ENCODE measurements at places on chromosomes 1 and 21.

DNA sequence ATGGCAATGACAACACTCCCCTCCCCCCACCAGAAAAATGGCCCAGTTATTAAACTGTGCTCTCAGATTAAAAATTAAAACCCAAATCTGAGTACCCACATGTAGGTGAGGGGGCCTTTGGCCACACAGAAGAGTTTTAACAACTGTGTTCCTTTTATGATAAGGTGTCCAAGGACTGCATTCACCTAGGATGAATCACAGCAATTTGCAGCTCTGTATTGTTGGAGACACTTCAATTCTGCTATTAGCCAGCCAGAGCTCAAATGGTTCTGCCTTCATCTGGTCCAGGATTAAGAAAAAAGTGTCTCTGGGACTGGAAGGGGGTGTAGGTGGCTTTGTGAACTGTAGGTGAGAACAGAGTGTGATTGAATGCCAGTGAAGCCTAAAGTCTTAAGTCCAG lies 43.3 kb upstream of the DIRAS3 start:
- DNase-seq, result no peak

DNA sequence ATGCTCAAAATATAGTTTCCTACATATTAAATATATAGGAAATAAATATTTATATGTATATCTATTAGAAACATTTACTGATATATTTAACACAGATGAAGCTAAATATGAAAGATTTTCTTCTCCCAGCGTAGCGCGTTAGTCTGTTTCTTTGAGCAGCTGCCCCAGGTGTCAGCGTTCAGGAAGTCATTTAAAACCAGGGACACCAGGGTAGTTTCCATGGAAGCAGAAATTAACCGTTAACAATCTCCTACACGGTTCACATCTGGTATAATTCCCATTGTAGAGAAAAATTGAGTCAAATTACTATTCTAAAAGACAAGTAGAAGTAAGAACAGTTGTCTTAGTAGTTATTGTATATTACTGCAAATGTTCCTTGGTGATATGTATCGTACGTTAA lies 1443.7 kb downstream of the MRPL39 start:
- DNase-seq, result peak; percentile 52

- DNase-seq, result no peak
These were observed 27.8 kb downstream of the AVPR1B start for GRCh38 chr1:206089341-206089740.

DNA sequence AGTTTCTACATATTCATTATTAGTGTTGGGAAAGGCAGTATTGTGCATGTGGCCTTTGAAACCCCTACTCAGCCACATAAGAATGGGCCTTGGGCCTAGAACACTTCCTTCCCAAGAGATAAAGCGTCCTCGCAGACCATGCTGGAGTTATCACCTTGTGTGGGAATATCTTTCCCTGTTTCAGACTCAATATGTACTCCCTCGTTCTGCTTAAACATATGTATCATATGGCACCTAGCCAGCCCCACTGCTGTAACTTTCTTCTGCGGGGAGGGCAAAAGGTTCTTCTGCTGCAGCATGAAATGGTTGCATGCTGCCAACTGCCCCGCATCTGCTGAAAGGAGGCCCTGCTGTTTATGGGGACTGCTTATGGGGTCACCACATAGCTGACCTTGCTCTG lies 92.0 kb downstream of the CRB1 start:
- DNase-seq, result no peak

DNA sequence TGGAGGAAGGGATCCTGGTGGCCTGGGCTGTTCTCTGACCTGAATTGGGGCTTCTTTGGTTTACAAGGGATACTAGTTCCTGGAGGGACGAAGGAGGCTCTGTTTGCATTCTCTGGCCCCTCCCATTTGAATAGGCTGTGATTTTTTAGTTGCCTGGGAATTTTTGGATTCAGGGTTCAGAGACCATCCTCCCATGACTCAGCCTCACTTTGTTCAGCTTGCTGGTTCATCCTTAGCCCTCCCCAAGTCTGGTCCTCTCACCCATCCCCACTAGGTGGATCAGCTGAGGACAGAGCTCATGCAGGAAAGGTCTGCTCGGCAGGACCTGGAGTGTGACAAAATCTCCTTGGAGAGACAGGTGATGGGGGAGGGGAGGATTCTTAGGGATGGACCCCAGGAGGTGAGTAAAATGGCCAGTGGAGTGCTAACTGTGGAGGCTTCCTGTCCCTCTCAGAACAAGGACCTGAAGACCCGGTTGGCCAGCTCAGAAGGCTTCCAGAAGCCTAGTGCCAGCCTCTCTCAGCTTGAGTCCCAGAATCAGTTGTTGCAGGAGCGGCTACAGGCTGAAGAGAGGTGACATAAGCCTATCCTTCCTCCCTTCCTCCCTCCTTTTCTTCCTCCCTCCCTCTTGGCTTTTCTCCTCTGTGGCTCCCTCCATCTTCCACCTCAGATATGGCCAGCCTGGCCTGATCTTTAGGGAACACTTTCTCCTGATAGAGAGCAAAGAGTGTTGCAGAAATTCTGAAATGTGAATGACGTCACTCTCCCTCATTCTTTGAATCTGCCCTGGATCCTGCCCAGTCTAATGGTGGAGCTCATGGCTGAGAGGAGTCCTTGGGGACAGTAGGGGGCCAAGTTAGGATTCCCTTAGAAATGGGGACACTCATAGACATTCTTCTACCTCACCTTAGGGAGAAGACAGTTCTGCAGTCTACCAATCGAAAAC lies 4.5 kb upstream of the TUFT1 start:
- DNase-seq, result no peak

- no peak for DNase-seq
These were observed 55.4 kb downstream of the ARHGEF10L start for GRCh38 chr1:17594690-17595601.

- no peak for DNase-seq
These were observed 39.3 kb upstream of the TSPEAR start for GRCh38 chr21:44750675-44751025.

- no peak for DNase-seq
These were observed 3.1 kb downstream of the SLC41A1 start for GRCh38 chr1:205809942-205810345.

GRCh38 chr1:235885655-235886262 lies 19.1 kb upstream of the LYST start:
- DNase-seq, result no peak

DNA sequence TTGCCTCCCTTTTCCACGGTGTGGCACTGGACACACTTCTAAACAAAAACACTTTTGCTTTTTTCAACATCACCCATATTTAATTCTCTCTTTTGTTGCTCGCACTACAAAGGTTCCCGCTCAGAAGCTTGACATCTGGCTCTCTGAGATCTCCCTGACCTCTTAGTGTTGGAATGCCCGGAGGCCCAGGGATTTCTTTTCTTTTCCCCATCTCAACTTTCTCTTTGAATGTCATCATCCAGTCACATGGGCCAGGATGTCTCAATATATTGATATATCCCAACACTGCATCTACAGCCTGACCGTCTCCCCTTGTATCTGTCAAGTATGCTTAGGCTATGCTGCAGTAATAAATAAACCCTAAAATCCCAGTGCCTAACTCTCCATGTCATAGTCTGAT lies 54.3 kb upstream of the DESI2 start:
- no peak for DNase-seq

DNA sequence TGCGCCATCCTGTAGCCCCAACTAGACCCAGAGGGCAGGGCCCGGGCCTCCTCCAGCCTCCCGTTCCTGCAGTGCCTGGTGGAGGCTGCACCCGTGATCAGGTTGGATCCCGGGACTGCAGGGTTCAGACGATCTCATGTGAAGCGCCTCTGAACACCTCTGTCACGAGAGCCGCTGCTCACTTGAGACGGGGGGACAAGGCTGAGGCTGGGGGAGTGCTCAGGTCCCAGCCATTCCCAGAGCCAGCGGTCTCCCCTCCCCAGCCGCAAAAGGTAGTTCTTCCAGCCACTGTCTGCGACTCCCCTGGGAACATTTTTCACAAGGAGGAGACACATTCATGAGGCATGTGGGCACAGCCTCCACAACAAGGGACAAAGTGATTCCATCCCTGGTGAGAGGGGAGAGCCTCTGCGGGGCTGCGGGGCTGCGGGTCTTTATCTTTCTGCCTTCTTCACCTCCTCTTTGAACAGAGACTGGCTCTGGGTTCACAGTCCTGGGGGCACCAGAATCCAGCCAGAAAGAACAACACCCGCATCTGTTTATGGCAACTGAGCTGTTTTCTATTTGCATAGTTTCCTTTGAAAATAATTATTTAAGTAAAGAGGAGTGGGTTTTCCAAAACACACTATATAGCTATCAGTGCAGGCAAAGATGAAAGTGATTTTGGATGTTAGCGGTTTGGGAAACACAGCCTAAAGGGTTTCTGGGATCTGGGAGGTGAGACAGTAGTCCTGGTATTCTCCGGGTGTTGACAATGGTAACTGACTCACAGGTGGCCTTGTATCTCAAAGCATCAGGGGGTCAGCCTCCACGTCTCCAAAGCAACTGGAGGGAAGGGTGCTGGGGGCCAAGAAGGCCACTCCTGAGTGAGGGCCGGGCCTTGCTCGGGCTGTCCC lies 13.0 kb upstream of the LDLRAP1 start:
- DNase-seq, result no peak

DNA sequence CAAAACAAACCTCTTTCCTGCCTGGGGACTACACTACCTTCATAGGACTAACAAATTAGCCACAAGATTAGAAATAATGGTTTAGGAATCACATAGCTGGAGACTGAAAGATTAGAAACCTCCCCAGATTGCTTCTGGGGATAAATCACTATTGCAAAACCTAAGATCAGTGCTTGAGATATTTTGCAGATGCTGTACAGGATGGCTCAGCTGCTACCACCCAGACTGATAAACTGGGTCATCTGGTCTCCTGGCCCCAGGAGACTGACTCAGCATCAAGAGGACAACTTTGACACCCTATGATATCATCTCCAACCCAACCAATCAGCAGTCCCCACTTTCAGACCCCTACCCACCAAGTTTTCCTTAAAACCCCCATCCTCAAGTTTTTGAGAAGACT lies 137.0 kb downstream of the LRRC53 start:
- no peak for DNase-seq

- DNase-seq, result no peak
These were observed 45.5 kb downstream of the PRDM15 start for GRCh38 chr21:41833497-41834115.

GRCh38 chr1:145983206-145983675 lies 13.1 kb downstream of the TXNIP start:
- no peak for DNase-seq

DNA sequence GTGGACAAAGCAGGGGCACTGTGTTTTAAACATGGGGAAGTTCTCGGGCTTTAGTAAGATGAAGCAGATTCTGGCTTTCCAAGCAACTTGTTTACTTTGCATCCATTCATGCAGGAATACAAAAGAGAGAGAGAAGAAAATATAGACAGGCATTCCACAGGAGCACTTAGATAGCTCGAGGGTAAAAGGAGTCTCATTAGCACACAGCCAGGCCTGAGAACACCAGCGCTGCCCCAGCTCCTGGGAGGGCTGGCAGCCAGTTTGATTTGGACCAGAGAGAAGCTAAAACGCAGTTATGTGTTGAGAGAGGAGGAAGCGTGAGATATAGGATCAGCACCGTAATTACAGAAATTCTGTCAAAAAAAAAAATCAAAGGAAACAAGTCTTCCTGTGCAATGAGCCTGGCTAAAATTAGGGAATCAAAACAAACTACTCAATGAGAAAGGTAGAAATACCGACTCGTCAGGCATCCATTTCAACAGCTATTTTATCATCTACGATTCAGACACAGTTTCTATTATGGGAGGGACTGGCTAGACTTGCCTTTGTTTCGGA lies 68.2 kb downstream of the CLSTN1 start:
- DNase-seq, result no peak

DNA sequence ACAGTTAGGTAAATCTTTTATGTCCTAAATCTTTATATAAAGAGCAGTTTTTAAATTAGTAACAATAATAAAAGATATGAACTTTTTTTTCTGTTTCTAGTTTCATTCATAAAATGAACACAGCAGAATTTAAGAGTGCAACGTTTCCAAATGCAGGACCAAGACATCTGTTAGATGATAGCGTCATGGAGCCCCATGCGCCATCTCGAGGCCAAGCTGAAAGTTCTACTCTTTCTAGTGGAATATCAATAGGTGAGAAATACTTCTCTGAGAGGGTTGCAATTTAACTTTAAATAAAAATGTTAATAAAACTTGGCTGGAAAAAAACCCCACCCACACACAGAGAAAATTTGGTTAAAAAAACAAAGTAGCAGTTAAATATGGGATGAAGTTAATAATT lies 15.0 kb upstream of the ANGPTL1 start:
- DNase-seq, result no peak

DNA sequence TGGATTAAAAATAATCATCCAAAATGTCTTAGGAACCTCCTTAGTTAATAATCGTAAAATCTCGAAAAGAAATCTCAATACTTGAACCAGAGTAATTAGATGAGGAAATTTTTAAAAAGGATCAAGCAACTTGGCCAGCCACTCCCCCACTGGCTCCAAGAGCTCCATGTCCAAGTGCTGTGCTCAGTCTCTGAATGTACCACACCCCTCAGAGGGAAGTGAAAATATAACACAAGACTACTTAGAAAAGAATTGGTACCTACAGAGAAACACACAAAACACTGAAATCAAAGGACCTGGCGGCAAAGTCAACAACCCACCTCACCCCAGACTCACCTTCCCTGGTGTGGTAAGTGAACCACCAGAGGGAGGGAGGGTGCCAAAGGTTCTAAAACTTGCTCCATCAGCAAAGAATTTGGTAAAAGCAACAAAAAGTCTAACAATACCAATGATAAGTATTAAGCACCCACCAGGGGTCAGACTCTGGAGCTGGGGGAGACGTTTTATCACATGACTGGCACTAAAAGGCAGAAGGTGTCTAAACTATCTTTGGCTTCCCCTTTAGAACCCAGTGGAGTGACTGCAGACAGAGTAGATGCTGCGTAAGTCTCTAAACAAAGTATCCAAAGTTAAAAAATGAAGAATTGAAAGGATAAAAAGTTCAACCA lies 14.0 kb downstream of the LBR start:
- no peak for DNase-seq

Data from NCI-H1417 treated with DMSO at 0.1 percent for 48 hours (cell line).